GM20000 (cell line): ENCODE measurements at places on chromosomes 5 and 9.

- DNase-seq: no peak
Observed at GRCh38 chr5:76813982-76814562, 4.8 kb upstream of the F2RL1 start.

DNA sequence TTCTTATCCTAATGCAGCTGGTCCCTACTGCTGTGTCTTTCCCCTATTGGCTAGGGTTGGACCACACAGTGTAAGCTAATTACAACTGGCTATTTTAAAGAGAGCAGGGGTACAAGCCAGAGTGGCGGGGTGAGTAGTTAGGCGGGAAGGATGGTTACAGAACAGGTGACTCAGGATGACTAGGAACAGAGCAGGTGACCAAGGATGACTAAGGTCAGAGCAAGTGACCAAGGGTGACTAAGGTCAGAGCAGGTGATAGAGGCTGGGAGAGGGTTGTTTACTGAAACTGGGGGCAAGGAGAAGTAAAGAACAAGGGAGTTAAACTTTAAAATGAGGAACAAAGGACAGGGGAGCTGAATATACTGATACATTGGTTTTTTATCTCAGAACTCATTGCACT lies 125.4 kb downstream of the PTTG1 start:
- DNase-seq: no peak

- DNase-seq: no peak
Observed at GRCh38 chr9:85157772-85158171, 488.2 kb downstream of the NTRK2 start.

DNA sequence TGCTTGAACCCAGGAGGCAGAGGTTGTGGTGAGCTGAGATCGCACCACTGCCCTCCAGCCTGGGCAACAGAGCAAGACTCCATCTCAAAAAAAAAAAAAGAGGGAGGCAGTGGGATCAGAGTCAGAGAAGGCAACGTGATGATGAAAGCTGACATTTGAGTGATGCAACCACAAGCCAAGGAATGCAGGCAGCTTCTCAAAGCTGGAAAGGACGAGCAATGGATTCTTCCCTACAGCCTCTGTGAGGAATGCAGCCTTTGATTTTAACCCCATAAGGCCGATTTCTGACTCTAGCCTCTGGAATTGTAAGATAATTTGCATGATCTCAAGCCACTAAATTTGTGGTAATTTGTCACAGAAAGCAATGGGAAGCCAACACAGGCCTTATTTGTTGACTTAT lies 9.8 kb downstream of the TGFBI start:
- no peak for DNase-seq

DNA sequence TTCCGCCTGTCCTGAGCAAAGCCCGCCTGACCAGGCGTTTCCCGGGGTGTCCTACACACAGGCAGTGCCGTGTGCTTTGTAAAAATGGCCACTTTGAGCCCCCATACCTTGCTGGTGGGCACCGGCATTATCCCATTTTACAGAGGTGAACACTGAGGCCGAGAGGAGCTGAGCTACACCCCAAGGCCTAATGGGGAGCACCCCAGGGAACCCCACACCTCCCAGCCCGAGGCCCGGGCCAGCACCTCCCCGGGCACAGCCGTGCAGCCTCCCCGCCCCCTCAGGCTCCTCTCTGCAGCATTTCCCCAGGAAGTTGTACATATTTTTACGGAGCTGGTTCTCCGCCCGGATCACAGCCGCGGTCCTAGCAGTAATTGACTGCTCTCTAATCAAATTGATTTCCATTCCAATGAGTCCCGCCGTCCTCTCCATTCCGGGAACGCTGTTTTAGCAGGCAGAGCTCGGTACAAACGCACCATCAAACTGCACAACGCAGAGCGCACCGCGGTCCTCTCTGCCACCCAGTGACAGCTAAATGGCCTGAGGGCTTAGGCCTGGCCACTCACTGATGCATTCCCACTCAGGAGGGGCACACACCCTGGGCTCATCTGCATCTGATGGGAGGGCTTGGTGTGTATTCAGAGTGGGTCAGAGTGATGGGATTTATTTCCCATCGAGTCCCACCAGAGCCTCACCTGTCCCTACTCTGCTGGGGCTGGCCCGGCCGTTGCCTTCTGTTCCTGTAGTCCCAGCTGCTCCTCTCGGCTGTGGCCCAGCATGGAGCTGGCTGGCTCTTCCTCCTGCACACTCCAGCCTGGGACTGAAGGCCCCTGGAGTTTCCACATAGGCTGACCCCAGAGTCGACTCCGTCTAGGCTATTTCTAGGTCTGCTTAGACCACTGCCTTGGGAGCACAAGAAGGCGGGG lies 36.2 kb upstream of the UBAC1 start:
- DNase-seq: no peak

GRCh38 chr5:113294311-113295110 lies 140.3 kb downstream of the TSSK1B start:
- DNase-seq: peak; percentile 88

DNA sequence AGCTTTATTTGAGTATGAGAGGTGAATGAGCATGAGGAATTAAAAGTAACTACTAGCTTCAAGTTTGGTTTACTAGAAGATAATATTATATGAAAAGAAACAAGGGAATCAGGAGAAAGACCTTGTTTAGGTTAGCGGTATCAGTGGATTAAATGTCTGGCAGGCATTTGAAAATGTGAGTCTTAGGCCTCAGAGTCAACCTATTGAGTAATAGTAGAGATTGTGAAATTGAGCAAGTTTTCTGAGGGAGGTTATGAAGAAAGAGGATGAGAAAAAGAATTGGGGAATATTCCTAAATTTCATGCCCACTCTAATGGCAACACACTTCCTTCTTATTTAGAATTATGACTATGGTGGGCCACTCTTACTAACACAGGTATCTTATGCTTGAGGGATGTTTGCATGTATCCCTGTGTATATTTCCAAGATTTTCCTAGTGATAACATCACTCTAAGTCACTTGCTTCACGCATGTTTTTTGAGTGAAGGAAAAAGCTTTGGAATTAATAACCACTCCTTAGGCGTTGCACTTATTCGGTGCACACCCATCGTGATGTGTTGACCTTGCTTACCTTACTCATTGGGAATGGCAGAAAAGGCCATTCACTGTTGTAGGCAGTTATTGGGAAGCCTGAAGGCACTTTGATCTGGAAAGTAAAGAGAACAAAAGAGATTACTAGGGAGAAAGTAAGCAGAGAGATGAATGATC lies 8.2 kb upstream of the ELL2 start:
- no peak for DNase-seq

GRCh38 chr5:96758621-96759020 lies 49.1 kb downstream of the ERAP1 start:
- DNase-seq: no peak

- DNase-seq: no peak
Observed at GRCh38 chr9:93702261-93702660, 125.9 kb downstream of the PHF2 start.

DNA sequence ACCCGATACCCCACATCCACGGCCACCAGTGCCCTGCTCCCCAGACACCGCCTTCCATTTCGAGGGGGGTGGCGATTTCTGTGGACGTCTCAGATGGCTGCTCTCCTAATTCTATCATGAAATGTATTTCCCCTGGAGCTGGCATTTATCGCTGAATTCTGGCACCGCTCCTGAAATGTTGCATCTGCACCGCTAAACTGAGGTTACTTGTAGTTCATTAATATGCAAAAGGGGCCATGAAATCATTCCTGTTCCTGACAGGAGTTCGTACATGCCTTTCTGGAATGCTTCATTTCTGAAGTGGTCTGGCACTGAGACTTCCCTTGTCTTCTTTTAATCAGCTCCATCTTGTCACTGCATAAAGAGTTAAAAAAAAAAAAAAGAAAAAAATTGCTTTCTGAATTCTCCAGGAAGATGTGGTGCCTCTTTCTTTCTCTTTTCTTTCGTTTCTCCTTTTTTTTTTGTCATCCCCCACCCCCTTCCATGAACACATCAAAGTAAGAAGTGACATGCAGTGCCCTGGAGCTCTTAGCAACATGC lies 97.7 kb upstream of the SMARCA2 start:
- DNase-seq: no peak

DNA sequence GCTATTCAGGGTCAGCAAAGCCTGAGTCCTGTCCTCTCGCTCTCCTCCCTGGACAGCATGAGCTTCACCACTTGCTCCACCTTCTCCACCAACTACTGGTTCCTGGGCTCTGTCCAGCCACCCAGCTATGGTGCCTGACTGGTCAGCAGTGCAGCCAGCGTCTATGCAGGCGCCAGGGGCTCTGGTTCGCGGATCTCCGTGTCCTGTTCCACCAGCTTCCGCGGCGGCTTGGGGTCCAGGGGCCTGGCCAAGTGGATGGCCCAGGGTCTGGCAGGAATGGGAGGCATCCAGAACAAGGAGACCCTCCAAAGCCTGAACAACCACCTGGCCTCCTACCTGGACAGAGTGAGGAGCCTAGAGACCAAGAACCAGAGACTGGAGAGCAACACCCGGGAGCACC lies 8.6 kb downstream of the NIPBL start:
- no peak for DNase-seq

DNA sequence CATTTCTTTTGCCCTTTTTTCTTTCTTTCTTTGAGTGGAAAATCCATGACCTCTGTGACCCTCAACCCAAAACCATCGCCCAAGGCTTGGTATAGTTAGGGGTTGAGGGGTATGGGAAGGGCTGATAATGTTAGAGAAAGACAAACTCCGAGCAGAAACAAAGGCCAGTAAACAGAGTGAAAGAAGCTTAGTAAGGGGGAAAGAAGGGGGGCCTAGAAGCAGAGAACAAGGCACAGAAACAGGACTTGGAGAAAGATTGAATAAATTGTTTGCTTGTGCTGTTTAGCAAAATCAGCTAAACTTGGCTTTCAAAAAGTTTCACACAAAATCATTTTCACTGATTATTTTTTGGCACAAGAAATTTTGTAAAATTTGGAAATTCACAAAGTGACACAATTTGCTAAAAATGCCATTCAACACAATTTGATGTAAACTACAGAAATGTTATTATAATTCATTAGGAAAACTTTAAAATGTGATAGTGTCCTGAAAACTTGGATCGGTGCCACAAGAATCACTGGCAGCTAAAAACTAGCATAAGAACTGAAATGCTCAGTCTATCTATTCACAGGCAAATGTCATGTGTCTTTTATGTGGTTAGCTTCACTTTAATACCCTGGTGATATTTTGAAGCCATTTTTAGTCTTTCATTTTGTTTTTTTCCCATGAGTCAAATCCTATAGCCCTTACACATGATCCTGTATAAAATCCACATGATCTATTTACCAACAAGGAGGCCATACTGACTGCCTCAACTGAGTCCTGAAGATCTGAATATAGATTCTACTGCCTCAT lies 276.4 kb downstream of the NR2F1-AS1 start:
- no peak for DNase-seq
